ENCODE measurements at places on chromosomes 4 and X.

GRCh38 chr4:55706541-55706940, 70.4 kb upstream of the NMU start:
- no peak for DNase-seq

DNA sequence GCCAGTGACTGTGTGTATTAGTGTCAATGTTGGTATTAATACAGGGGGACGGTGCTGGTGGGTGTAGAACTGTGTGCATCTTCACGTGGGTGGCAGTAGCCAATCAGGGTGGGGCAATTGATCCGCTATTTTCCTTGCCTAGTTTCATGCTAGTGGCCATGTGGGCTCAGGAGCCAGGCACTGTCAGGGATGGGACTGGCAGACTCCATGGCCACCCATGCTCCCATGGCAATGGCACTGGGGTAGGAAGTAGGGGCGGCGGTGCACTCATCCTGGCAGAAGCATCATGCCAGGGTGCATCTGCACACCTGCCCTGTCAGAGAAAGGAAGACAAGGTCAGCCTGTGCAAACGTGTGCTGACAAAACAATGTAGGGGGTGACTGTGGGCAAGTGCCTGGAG, 122.1 kb upstream of the MAGEC2 start:
- DNase-seq, result no peak

DNA sequence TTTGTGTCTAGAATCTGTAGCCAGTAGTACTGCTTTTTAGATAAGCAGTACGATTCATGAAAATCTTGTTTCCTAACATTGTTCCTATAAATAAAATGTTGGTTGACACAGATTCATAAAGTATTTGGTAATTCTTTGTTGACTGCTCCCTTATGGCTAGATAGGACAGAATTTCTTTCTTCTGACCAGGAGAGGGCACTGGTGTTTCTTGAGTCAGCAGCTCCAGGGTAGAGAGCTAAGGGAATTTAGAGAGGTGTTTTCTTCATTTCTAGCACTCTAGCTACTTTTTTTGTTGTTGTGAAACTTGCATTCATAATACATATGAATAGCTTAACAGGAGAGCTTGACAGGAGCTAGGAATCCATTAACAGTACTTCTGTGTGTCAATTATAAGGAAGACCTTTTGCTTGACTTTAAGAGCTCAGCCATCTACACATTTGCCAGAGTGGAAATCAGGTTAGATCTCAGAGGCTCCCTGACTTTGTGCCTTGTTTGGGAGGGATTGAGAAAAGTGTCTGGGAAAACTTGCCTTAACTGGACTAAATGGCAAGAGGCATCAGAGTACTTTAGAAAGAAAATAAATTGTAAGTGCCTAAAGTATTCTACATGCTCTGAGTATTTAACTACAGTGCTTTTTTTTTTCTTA, 756.1 kb downstream of the SH3BGRL start:
- DNase-seq, result no peak

GRCh38 chr4:39365360-39365759, 802 bp downstream of the RFC1 start:
- no peak for DNase-seq

- no peak for DNase-seq
Measured at GRCh38 chr4:94338681-94339351, 3.8 kb downstream of the HPGDS start.

DNA sequence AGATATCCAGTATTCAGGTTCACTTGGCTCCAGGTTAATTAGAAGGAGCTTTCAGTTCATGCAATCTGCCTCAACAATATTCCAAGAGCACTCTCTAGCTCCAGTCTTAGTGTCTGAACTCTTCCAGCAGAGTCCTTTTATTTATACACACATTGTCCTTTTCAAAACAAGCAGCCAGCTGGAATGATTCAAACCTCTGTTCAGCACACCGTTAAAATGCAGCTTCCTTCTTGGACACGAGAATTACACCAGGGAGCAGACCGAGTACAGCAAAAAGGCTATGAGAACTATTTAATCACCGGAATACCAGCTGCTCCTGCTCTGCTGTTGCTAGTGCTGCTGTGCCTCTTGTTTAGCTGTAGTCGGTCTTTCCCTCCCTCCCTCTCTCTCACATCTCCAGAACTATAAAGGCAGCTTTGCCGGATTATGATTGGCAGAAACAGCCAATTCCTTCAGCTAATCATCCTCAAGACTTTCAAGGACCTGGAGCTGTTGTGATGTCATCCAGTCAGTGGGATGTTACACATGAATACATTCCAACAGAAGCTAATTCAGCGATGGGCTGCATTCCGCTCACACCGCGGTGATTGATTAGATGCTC, at the start of gene NDST4:
TSS of gene NDST4 (minus strand) at position 115 of the 601 bp plus-strand sequence. CDS start 36,584 bp downstream, outside the sequence.
- no peak for DNase-seq

DNA sequence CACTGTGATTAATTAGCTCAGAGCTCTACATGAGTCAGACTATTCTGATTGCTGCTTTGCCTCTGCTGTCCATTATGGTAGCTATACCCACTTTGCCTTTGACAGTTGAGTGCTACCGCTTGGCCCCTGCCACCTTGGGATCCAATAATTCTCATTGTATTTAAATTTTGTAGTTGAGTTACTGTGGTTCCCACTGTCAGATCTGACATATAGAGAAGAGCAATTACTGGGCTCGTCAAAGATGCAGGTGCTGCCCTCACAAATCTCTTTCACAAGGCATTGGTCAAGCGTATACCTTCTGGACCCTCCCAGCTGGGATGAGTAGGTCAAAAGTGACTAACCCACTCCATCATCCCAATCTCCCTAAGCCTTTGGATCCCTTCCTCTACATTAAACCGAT, 18.3 kb upstream of the PRDM8 start:
- DNase-seq, result no peak

DNA sequence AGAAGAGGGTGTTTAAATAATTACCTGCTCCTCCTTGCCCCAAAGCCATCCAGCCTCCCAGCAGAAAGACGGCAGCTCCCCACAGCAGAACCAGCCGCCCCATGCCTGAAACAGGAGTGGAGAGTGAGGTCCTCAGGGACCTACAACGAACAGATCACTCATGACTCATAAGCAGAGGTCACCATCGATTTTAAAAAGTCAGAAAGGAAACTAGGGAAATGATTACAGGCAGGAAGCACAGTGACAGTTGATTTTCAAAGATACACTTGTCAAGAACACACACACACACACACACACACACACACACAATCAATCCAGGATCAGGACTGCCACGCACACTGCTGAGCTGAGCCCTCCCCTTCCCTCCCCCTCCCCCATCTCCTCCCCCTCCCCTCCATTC, at the start of gene CRLF2:
TSS of gene CRLF2 (minus strand) at position 118 of the 400 bp plus-strand sequence. CDS start at position 103, 15 bp downstream.
- no peak for DNase-seq

DNA sequence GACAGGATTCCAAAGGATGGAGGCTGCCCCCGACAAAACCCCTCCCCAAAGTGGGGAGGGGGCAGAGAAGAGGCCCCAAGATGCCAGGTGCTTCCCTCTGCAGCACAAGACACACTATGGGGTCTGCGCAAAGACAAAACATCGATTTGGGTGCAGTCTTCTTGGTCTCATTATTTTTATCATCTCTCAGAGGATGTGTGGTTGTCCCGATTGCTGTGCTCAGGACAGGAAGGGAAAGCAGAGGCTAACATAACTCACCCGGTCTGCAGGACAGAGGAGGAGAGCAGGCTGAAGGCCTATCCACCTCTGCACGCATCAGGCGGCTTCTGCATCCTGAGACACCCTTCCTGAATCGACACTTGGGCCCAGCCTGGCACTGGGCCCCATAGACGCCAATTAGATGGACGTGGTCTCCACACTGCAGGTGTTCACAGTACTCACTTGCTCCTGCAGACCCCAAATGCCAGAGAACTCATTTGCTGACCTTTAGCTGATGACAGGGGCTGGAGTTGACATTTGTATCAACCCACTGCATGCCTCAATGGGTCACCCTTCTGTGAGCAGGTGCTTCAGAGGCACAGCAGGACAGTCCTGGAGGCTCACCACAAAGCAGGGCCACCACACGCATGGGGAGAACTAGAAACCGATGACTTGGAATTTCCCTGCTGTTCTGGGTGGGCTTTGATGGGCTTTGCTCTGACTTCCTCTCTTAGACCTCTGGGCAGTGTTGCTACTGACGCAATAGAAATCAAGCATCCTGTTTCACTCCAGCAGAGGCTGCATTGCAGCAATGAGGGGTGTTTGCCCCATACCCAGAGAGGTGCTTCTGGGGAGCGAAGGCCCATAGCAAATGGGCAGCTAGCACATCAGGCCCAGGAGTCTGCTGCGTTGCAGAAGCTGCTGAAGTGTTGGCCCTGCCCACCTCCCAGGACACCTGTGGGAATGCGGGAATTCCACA, 96.3 kb upstream of the ENPP6 start:
- DNase-seq, result no peak

- no peak for DNase-seq
Measured at GRCh38 chr4:86242677-86243076, 117.2 kb downstream of the MAPK10 start.

DNA sequence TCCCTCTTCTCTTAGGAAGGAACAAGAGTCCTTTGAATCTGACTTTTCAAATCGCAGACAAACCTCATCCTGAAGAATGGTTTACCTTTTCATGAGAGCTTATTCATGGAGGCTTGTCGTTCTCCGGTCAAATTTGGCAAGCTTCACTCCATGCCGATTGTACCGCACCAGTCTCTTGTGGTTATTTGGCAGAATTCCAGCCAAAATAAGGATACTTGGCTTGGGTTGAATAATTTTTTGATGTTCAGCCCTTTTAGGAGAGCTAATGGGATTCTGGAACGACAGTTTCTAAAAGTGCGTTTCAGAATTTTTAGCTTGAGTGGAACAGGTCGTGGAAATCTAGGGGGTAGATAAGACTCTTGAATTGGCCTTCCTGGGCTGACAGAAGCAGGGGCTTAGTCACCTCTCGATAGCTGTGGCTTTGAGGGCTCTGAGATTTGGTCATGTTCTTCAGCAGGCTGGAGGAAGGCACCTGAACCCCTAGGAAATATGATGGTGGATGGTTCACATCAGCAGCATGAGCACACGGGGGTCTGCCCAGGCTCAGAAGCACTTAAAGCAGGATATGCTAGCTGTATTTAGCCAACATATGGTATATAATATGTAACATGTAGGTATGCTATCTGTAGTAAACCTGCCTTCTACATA, 1.5 kb downstream of the KLHL2 start:
- DNase-seq, result no peak

DNA sequence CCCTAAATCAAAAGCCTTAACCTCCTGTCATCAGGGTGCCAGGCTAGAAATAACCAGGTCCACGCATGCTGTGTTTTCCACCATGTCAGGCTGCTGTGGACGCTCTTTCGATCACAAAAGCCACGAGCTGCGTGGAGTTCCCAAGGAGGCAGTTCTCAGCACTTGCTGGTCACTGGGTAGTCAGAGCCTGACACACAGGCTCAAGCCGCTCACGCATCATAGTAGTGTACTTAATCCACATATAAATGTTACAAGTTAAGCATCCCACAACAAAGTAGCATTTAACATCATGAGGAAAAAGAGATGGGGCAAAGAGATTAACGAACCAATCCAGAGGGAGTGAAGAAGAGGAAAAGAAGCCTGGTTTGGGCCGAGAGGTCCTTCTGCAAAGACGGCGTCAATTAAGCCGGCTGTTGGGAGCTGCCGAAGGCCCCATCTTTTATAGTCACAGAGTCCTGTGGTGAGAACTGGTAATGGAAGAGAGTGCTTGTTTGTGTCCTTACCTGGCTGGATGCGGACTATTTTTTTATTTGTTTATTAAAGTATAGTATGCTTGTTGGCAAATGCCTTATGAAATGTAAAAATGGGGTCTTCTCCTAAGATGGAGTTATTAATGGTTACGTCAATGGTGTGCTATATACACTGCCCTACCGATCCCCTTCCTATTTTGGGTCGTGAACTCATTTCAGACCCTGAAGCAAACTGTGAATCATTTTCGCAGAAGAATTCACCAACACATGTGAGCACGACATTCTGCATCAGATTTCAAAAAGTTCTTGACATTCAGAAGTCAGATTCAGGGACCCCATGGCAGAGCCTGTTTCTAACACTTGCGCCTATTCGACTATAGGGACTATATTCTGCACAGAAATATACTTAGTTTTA, 675 bp downstream of the PRIMPOL start:
- no peak for DNase-seq

DNA sequence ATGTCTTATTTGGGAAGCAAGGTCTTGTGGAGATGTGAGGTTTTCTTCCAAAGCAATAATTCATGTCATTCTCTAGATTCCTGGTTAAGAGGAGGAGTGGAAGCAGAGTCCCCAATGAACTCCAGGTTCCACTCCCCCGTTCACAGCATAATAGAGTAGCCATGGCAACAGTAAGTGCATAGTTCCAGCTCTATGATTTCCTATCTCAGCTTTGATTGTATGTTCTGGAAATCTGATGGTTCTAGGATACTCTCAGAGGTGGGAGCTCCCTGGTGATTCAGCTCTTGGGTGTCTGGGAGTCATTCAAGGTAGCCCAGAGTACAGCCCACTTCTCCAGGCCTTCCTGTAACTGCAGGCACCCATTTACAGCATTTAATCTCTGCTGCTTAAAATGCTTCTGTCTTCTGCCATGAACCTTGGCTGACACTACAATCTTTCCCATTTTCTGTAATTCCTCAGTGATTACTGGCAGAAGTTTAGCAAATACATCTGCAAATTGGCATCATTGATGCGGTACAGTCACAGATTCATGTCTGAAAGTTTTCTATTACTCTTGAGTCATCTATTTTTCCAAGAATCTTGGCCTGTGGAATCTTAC, 242.0 kb downstream of the MAPK10 start:
- no peak for DNase-seq

GRCh38 chr4:101158507-101158906, 188.8 kb downstream of the PPP3CA start:
- DNase-seq, result no peak

DNA sequence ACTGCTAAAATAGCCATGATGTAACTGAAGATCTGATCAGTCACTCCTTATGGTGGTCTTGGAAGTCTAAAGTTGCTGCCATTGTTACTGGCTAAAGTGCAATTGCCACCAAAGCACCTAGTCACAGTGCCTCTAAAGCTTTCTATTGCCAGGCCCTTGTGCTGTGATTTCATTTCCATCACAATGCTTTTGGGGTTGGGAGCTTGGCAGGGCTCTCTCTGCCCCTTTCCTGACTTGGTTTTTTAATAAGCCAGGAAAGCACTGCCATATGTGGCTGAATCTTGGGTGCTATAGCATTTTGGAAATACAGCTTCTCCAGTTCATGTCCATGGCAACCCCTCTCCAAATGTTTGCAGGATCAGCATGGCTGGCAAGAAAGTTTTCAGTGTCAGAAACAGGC, 1712.4 kb upstream of the TENM3 start:
- no peak for DNase-seq

GRCh38 chr4:142416711-142417275, 429.3 kb downstream of the INPP4B start:
- no peak for DNase-seq

DNA sequence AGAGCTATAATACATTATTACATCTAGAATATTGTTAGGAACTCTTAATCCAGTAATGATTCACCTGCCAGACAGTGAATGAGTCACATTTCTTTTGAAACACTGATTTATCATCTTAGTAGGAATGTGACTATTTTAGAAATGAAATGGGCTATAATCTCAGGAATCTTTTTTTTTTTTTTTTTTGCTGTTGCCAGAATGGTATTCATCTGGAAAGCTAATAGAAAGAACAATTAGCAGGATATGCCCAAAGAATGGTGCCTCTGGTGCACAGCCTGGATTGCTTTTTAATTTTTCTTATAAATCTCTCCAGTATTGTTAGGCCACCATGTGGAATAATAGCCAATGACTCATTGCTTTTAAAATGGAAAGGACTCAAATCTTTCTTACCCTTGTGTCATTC, 181.1 kb upstream of the SMIM31 start:
- no peak for DNase-seq

- no peak for DNase-seq
Measured at GRCh38 chrX:15676886-15677285, 12.3 kb upstream of the CLTRN start.

GRCh38 chrX:475926-476723, 89.4 kb upstream of the PPP2R3B start:
- DNase-seq, result no peak

Data from vagina (tissue), 2 donors.